HCEC 1CT (cell line): ENCODE measurements at places on chromosomes 16 and 17.
A peak's percentile ranks its signal among the peaks of the same experiment; 100 is the strongest.

- no peak for DNase-seq
These were observed 67.7 kb downstream of the CYLD start for GRCh38 chr16:50809561-50809960.

DNA sequence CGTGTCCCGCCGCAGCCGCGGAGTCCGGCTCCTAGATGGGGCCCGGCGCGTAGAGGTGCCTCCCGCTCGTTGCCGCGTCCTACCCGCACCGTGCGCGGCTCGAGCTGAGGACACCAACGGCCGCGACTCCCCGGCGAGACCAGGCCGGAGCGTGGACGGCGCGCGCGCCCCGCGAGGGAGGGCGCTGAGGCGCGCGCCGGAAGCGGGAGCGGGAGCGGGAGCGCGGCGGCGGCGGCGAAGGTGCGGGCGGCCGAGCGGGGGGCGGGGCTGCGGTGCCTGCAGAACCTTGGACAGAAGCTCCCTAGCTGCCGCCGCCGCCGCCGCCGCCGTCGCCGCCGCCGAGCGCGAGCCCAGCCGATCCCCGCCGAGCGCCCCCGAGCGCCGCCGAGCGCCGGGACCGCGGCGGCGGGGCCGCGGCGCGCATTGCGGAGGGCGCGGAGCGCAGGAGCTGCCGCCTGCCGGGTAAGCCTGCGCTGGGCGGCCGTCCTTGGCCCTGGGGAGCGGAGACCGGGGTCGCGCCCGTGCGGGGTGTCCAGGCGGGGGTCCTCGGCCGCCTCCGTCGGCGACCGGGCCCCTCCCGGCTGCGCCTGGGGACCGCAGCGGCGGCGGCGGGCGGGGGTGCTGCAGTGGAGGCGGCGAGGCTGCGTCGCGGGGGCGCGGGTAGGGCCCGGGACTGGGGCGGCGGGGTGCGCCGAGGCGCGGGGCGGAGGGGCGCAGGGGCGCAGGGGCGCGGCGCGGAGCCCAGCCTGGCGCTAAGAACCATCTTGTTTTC, at the start of gene CDK5R1:
Gene CDK5R1, plus strand, starts transcription at position 293 of the 772 bp plus-strand sequence. CDS start 628 bp downstream, outside the sequence.
- DNase-seq = peak; percentile 74

GRCh38 chr16:56939801-56940200, 7.9 kb downstream of the HERPUD1 start:
- no peak for DNase-seq

DNA sequence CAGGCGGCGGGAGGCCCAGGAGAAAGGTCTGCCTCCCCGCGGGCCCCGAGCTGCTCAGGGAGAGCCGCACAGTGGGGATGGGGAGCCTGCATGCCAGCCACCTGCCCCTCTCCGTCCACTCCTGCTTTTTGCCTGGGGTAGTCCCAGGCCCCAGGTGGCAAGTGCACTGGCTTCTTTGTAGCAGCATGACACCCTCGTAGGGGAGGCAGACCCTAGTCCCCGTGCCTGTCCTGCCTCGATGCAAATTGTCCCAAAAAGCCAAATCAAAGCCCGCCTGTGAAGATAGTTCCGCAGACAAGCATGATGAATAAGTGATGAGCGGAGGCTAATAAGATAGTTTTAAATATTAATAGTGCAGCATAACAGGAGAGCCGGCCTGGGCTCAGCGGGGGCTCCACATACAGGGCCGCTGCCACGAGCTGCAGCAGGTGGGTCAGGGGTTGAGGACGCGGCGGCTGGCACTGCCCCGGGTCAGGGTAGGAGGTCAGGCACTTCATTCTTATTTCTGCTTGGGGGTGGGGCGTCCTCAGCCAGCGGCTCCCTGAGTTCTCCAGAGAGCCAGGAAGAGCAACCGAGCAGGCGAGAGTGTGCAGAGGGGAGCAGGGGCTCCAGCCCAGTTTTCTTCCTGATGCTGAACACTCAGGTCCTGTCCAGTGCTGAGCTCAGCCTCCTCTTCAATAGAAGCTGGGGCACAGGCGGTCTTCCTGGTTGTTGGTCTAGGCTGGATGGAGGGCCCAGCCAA, 26.8 kb downstream of the GINS2 start:
- no peak for DNase-seq

DNA sequence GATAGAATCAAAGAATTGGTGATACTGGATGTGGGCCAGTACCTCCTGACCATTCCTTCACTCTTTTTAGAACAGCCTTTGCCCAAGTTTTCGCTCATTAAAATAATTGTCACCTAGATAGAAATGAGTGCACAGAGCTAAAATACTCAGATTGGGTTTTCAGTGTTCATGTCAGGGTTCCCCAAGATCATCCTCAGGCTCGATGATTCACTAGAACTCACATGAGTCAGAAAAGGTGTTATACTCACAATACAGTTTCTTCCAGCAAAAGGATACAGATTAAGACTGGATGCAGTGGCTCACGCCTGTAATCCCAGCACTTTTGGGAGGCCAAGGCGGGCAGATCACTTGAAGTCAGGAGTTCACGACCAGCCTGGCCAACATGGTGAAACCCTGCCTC, 19.9 kb downstream of the ERCC4 start:
- DNase-seq = peak; percentile 22

DNA sequence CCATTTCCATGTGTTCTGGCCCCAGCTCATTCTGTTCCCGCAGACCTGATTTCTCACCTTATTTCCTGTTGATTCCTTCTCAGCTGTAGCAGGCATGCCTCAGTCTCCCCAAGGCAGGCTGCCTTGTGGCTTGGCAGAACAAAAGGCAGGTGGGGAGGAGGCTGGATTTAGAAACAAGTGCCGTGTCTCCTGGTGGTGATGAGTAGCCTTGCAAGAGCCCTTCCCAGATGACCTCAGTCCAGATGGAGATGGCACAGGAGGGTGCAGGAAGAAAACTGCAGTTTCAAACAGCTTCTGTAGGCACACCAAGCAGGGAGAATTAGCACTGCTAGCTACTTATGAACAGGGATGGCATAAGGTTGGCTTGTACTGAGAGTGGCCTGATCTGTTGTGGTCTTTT, 64.6 kb downstream of the ARHGAP44 start:
- DNase-seq = no peak

DNA sequence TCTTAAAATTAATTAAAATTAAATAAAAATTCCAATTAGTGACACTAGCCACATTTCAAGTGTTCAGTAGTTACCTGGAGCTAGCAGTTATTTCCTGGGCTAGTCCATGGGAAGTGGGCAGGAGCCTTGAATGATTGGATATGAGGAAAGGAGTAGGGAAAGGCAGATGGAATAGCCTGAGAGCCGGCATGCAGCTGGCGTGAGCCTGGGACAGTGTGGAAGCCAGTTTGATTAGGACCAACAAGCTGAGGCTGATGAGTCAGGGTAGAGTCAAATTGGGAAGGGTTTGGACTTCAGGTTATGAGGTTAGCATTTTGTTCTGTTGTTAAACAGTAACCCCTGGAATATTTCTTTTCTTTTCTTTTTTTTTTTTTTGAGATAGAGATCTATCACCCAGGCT, 15.3 kb upstream of the GNA13 start:
- DNase-seq = peak; percentile 75

DNA sequence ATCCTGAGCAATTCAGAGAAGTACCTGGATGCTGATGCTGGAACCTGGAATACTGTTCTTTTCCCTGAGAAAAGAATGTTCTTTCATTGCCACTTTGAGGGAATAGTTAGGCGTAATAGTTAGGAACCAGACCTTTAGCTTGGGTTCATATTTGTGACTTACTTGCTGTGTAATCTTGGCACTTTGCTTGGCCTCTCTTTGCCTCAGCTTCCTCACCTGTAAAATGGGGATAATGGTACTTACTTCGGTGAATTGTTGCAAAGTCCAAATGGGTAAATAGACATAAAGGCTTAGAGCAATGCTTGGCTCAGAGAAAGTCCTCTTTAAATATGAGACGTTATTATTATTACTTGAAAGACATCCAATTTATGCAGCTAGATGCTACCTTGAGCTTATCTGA, 55.0 kb upstream of the CLEC19A start:
- no peak for DNase-seq

GRCh38 chr17:14619821-14620220, 318.9 kb downstream of the HS3ST3B1 start:
- no peak for DNase-seq

GRCh38 chr16:74524926-74525325, 82.0 kb downstream of the GLG1 start:
- no peak for DNase-seq

DNA sequence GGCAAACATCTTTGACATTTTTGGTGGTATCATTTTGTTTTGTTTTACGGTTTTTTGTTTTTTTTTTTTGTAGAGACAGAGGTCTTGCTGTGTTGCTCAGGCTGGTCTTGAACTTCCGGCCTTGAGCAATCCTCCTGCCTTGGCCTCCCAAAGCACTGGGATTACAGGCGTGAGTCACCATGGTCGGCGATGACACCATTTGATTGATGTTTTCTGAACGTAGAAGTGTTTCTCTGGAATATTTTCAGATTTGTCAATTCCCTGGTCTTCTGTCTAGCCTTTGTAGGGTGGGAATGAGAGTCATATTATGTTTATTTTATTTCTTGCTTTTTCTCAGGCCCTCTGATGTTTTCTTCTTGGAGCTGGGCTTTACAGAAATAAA, 32.2 kb upstream of the BRD7 start:
- no peak for DNase-seq
